ENCODE measurements at places on chromosomes 4 and X. TPM values are rescaled to one million over a fixed set of nuclear protein-coding genes. Genes with fewer than 3 reads are reported as not detected.
A peak's percentile ranks its signal among the peaks of the same experiment; 100 is the strongest.

Gene FTSJ1
- total RNA-seq: 64.9 TPM

DNA sequence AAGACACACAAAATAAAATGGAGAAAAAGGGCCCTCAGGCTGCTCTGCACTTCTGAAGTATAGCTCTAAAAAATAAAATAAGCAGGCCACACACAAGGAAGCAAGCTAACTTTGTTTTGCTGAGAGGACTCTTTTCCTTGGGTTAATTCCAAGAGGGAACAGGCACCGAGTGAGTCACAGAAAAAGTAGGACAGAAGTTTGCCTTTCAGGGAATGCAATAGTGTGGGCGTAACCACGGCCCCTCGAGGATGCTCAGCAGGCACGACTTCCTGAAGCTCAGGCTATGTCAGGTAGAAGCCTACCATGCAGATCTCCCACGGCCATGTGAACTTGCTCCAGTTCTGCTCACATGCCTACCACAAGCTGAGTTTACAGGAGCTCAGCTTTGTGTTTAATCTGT lies 22.1 kb downstream of the PPP1R2C start:
- DNase-seq: no peak
- no peaks in the 10 kb centered on the region for H3K36me3 ChIP-seq
- H3K27ac ChIP-seq: no peak overlapping the region

Gene CDKL5
- total RNA-seq: 2.5 TPM

Gene PRKG2
- total RNA-seq: 2.1 TPM

GRCh38 chr4:25310066-25310802 lies 2.3 kb upstream of the ZCCHC4 start:
- H3K36me3 ChIP-seq: no peaks in the 10 kb centered on the region
- peaks cover 8% of the 10 kb centered on the region for H3K4me1 ChIP-seq
- no peaks in the 10 kb centered on the region for H3K27me3 ChIP-seq
- no peak overlapping the region for H3K4me3 ChIP-seq

GRCh38 chrX:55489314-55490009 lies at the start of gene USP51:
Gene USP51 (minus strand): TSS chrX:55489848. CDS start chrX:55488939, 909 bp downstream.
- H3K4me3 ChIP-seq: no peak within 1 kb of the TSS

GRCh38 chr4:169094656-169095231 lies 84.7 kb upstream of the CBR4 start:
- no peak overlapping the region for H3K4me3 ChIP-seq
- no peak for DNase-seq
- H3K27me3 ChIP-seq: no peaks in the 10 kb centered on the region
- H3K27ac ChIP-seq: no peak overlapping the region

Gene CTAG1A
- total RNA-seq: not detected

Gene BMPR1B
- not detected for total RNA-seq

GRCh38 chrX:38403834-38404233 lies 51.4 kb downstream of the OTC start:
- H3K27me3 ChIP-seq: 0 out of 2 replicates have a peak, but pooled peaks cover 11% of the 10 kb centered on the region
- no peaks in the 10 kb centered on the region for H3K4me1 ChIP-seq
- H3K4me3 ChIP-seq: no peak overlapping the region
- DNase-seq: no peak
- no peak overlapping the region for H3K27ac ChIP-seq
- no peaks in the 10 kb centered on the region for H3K36me3 ChIP-seq

DNA sequence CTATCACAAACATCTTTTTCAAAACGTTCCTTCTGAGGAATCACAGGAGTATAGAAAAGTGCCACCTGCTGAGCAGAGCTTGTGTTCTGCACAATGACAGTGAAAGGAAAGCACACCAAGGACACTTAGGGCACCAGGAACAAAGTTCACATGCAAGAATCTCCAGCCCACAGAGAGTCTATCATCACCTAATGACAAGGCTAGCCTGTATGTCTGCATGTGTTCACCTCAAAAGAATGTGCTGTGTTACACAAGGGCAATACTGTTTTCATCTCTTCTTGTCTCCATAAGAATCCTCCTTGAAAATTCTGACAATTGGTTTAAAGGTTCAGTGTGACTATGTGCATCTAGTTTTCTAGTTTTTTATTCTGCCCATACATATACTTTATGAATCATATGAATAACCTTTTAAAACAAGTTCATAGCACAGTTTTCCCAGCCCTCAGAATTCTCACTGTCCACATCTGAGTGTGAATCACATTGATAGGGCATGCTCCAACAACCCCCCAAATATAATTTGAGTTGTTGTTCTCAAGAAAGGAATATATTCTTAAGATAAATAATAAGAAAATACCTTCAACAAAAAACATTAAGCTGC lies 118.0 kb downstream of the PWWP3B start:
- peaks cover 12% of the 10 kb centered on the region for H3K4me1 ChIP-seq
- peak; percentile 22 for DNase-seq
- no peak overlapping the region for H3K4me3 ChIP-seq
- H3K36me3 ChIP-seq: no peaks in the 10 kb centered on the region

Gene SPP1
- total RNA-seq: 4.1 TPM

DNA sequence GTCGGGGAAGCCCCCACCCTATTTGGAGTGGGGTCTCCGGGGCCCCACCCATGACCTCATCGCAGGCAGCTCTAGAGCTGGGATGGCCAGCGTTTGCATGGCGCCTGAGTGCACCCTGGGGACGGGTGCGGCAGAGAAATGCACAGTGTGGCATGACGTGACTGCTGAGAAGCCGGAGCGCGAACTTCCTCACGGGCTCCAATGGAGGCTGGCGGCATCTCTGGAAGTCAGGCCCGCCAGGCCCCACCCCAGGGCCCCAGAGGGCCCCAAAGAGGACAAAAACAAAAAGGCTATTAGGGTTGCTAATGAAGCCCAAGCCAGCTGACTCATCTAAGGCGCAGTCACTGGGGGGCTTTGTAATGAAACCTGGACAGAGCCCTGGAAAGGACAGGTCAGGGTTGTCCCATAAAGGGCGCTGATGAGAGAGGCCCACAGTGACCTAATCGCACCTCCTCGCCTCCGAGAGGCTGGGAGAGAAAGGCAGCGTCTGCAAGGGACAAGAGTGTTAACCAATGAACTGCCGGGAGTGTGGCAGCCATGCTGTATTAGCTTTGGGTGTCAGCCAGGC lies 86.0 kb upstream of the C1QTNF7 start:
- no peak for DNase-seq
- H3K4me3 ChIP-seq: no peak overlapping the region
- H3K36me3 ChIP-seq: no peaks in the 10 kb centered on the region
- no peaks in the 10 kb centered on the region for H3K4me1 ChIP-seq
- H3K27ac ChIP-seq: no peak overlapping the region

- DNase-seq: no peak
- H3K4me1 ChIP-seq: peaks cover 9% of the 10 kb centered on the region
- H3K4me3 ChIP-seq: no peak overlapping the region
- H3K27me3 ChIP-seq: no peaks in the 10 kb centered on the region
These were observed 13.8 kb upstream of the UVSSA start for GRCh38 chr4:1333256-1333655.

DNA sequence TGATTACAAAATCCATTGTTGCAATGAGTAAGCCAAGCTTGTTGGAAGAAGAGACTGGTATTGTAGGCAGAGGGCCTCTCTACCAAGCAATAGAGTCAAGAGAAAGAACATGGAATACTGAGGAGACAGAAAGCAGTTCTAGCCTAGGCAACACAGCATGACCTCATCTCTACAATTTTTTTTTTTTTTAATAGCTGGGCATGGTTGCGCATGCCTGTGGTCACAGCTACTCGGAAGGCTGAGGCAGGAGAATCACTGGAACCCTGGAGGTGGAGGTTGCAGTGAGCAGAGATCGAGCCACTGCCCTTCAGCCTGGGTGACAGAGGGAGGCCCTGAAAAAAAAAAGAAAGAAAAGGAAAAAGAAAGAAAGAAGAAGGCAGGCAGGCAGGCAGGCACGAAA lies 11.7 kb upstream of the ZBTB33 start:
- H3K36me3 ChIP-seq: no peaks in the 10 kb centered on the region
- no peaks in the 10 kb centered on the region for H3K27me3 ChIP-seq
- H3K4me1 ChIP-seq: no peaks in the 10 kb centered on the region

DNA sequence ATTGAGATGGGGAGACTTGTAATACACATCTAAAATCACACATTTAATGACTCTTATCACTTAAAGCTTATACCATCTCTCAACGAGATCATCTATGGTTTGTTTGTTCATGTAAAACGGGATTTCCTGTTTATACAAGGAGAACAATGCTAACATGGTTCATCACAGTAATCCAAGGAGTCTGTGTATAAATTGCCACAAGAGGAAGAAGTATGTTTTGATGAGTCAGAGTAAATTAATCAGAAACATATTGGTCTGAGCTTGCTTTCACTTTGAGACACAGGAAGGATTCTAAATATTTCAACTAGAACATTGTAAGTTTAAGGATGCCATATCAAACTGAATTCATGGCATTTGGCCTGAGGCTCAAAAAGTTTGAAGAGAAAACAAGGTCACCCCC lies 594.1 kb downstream of the GLUD2 start:
- no peak overlapping the region for H3K27ac ChIP-seq
- no peak overlapping the region for H3K4me3 ChIP-seq
- no peaks in the 10 kb centered on the region for H3K4me1 ChIP-seq
- no peak for DNase-seq

DNA sequence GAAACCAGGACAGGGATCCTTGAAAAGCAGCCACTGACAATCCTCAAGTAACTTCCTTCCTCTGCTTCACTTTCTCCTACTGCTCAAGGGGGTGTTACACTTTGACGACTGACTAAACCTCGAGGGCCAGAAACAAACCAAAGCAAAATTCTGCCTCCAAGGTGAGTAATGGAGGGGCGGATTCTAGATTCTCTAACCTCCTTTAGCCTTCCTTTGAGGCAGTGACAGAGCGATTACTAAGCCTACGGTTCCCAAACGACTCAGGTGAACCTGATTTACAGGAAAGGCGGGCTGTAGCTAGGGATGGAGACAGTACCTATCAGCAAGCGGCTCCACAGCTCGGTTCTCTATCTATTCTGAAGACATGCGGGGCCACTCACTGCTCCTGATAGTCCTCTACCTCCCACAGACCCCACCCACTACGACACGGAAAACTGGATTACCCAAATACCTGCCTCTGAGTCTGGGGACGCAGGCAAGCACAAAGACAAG lies 487 bp downstream of the TBCK start:
- peak overlapping the region; percentile 74 for H3K27ac ChIP-seq
- peak overlapping the region; percentile 84 for H3K4me3 ChIP-seq
- H3K4me1 ChIP-seq: peaks cover 5% of the 10 kb centered on the region

DNA sequence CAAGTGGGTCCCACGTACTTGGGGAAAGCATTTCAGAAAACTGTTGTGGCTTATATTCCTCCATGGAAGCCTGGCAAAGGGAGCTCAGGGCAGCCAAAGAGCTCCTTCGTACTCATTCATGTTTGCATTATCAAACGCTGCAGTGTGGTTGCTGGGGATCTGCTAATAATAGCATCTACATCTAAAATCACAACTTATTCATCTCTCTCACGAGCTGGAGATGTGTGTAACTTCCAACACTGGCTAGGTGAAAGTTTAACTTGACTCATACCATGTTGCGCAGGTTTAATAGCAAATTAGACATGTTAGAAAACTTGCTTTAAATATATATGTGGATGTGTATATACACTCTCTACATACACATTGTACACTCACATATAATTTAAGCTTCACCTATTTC lies 415.1 kb downstream of the AFF2 start:
- DNase-seq: no peak
- no peaks in the 10 kb centered on the region for H3K36me3 ChIP-seq
- no peak overlapping the region for H3K27ac ChIP-seq
- H3K4me1 ChIP-seq: no peaks in the 10 kb centered on the region

Gene SYNPO2
- 0.93 TPM for total RNA-seq

DNA sequence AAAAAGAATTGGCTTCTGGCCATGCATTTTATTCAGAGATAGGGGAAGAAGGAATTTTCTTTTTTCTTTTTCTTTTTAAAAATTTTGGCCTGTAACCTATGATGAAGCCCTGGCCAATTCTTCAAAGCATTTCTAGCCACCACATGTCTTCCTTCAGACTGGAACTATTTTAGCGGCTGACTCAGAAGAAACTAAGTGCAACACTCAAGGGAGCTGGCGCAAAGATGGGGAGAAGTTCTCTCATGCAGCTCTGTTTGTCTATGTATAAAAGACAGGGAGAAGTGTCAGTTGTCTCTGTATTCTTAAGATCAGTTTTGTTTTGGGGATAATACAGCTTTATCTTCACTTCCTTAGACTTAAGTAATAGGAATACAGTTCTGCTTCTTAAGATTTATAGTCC lies 46.1 kb downstream of the MBNL3 start:
- no peak overlapping the region for H3K27ac ChIP-seq
- DNase-seq: no peak
- no peaks in the 10 kb centered on the region for H3K36me3 ChIP-seq
- H3K27me3 ChIP-seq: no peaks in the 10 kb centered on the region
- H3K4me3 ChIP-seq: no peak overlapping the region

Gene AMBN
- not detected for total RNA-seq

Gene PWWP3B
- 3.4 TPM for total RNA-seq

Gene SULT1B1
- 0.10 TPM for total RNA-seq

Gene VEGFD
- 0.37 TPM for total RNA-seq

GRCh38 chrX:108081110-108081509 lies 10.2 kb downstream of the PSMD10 start:
- H3K27me3 ChIP-seq: no peaks in the 10 kb centered on the region
- no peak overlapping the region for H3K27ac ChIP-seq
- no peaks in the 10 kb centered on the region for H3K4me1 ChIP-seq
- no peak for DNase-seq

DNA sequence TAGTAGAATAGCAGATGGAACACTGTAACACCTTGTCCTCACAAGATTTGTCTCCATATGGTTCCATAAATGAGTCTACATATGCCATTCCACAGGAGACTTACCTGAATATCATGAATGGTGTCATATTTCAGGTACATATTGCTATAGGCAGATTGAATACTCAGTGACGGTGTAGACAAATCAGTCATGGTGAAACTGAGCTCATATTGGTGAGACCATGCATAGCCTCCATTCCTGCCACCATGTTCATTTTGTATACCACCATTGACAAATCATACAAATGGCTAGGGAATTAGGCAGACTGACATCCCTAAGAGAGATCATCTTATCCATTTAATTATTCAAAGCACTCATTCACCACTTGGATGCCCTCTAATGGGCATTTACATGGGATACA lies 38.0 kb upstream of the SPP1 start:
- H3K4me3 ChIP-seq: no peak overlapping the region
- no peaks in the 10 kb centered on the region for H3K27me3 ChIP-seq
- no peaks in the 10 kb centered on the region for H3K4me1 ChIP-seq
- DNase-seq: no peak
- no peak overlapping the region for H3K27ac ChIP-seq

All from HCT116 (cell line).